ENCODE measurements at places on chromosomes 7 and 10.

- DNase-seq = no peak
Observed at GRCh38 chr10:91907914-91908336, 1.4 kb downstream of the FGFBP3 start.

DNA sequence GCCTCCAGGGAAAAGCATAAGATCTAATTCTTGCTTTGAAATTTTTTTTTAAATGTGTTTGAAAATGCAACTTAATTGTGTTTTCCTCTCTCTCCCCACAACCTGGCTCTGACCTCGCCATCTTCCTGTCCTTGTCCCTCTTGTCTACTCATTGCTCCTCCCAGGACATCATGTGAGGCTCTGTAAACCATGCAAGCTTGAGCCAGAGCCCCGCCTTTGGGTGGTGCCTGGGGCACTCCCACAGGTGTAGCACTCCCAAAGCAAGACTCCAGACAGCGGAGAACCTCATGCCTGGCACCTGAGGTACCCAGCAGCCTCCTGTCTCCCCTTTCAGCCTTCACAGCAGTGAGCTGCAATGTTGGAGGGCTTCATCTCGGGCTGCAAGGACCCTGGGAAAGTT lies 9.8 kb upstream of the CDHR1 start:
- DNase-seq = no peak

GRCh38 chr7:100888988-100889750 lies at the start of gene UFSP1:
TSS of gene UFSP1 (minus strand) at chr7:100889715. CDS start at chr7:100889271, 444 bp downstream.
- no peak for DNase-seq

DNA sequence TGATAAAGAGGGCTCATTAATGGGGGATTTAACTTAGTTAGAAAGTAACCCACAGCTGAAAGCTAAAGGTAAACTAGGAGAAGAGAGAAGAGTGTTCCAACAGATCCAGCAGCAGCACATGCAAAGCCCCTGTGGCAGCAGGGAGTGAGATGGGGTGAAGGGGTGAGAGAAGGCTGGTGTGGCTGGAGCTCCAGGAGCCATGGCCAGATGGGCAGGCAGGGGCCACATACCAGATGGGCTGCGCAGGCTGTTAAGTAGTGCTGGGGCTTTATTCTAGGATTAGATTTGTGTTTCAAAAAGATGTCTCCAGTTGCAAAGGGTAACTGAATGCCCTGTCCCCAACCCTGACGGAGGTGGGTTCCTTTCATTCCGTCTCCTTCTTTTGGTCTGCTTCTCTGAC lies 33.2 kb downstream of the HIF1AN start:
- no peak for DNase-seq

DNA sequence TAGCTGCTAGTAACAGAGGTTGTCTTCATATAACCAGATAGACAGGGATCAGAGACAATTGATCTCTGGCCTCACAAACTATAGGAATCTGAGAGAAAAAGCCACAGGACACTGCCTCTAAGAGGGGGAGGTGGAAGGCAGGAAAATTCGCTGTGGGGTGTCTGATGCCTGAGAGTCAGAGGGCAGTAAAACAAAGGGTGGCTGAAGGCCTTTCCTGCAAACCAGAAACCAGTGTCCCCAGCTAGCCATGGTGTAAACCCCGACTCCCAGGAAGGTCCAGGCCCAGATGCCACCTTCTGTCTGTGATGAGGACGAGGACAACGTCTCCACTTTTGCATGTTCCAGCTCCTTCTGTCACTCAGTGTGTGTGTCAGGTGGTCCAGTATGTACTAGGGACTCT lies 215.1 kb downstream of the ADARB2 start:
- DNase-seq = no peak

DNA sequence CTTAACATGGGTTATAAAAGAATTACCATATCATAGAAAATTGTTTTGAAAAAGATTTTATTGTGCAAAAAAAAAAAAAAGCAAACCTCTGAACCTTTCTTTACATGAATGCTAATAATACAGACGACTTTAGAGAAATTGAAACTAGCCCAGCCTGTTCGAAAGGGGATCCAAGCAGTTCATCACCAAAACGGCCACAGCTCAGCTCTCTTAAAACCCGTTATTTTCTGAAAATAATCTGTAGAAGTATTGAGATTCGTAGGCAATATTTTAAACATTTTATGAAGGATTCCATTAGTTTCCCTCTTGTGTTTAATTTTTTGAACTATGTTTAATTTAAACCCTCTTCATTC lies 9.9 kb upstream of the GSAP start:
- DNase-seq = no peak

GRCh38 chr10:1347962-1348772 lies 292.0 kb downstream of the WDR37 start:
- no peak for DNase-seq

DNA sequence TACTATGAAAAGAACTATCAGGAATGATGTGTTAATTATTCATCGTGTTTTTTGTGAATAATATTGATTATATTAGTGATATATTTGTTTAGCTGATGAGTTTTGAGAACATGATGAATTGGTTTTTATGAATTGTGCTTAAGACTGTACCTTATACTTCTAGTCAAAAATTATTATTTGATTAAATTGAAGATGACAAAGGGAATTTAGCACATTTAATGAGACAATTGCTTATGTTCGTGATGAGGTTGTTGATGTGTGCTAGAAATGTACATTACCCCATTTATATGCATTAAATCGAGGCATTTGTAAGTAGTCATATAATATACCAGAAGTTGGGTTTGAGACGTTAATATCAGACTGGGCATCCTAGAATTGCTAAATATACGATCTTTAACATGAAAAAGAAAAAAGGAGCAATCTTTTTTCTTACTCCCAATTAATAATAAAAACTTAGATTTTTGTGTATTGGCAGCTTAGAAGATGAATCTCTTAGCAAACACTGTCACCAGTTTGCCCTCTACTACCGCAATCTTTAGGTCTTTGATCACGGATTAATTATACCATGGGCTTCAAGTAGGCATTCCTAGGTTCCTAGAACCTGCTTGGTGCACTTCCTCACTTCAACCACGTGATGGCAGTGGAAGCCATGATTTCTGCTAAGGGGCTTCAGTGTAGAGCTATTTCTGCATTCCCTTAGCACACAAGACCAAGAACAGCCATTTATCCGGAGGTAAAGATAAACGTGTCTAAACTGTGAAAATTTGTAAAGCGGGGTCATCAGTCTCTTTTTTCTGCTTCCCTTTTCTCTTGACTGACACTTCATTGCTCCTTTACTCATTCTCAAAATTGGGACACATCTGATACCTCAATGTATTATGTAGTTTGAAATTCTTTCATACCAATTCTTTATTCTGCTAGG lies 1.6 kb downstream of the KLHDC10 start:
- peak; percentile 31 for DNase-seq

DNA sequence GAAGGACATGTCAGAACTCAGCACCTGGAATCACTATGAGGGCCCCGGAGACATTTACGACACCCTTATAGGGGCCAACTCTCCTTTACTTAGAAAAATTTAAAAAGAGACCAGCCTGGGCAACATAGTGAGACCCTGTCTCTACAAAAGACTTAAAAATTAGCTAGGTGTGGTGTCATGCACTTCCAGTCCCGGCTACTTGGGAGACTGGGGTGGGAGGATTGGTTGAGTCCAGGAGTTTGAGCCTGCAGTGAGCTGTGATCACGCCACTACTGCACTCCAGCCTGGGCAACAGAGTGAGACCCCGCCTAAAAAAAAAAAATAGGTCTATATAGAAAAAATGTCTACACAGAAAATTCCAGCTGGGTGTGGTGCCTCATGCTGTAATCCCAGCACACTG lies 7.5 kb upstream of the CYTH3 start:
- no peak for DNase-seq

- DNase-seq = no peak
Observed at GRCh38 chr7:15885678-15886077, 199.2 kb upstream of the MEOX2 start.

GRCh38 chr7:47907981-47908616 lies 40.2 kb downstream of the PKD1L1 start:
- no peak for DNase-seq

DNA sequence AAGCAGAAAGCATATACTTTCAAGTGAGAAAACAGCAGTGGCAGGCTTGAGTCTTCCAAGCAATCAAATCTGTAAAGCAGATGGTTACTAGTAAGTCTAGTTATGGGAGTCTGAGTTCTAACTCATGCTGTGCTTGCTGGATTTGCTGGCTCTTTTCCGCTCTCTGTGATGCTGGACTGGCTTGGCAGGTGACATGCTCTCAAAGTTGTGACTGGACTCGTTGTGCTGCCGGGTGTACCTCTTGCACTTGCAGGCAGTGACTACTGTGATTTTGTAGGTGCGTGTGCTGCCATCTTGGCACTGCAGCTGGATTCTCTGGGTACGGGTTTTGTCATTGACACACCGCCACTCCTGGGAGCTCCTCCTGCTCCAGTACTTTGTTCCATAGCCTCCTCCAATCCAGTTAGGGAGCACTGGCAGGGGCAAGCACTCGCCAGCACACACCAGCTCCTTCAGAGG lies 3.1 kb downstream of the SOSTDC1 start:
- no peak for DNase-seq

- DNase-seq = no peak
Observed at GRCh38 chr10:61633665-61634064, 29.1 kb upstream of the CABCOCO1 start.

GRCh38 chr10:93357680-93358079 lies 124.5 kb downstream of the MYOF start:
- no peak for DNase-seq

GRCh38 chr7:116731445-116732335 lies 59.7 kb downstream of the MET start:
- DNase-seq = no peak

GRCh38 chr7:105675934-105676371 lies 94.7 kb upstream of the EFCAB10 start:
- peak; percentile 62 for DNase-seq

GRCh38 chr7:158013085-158013668 lies 574.4 kb downstream of the PTPRN2 start:
- no peak for DNase-seq

DNA sequence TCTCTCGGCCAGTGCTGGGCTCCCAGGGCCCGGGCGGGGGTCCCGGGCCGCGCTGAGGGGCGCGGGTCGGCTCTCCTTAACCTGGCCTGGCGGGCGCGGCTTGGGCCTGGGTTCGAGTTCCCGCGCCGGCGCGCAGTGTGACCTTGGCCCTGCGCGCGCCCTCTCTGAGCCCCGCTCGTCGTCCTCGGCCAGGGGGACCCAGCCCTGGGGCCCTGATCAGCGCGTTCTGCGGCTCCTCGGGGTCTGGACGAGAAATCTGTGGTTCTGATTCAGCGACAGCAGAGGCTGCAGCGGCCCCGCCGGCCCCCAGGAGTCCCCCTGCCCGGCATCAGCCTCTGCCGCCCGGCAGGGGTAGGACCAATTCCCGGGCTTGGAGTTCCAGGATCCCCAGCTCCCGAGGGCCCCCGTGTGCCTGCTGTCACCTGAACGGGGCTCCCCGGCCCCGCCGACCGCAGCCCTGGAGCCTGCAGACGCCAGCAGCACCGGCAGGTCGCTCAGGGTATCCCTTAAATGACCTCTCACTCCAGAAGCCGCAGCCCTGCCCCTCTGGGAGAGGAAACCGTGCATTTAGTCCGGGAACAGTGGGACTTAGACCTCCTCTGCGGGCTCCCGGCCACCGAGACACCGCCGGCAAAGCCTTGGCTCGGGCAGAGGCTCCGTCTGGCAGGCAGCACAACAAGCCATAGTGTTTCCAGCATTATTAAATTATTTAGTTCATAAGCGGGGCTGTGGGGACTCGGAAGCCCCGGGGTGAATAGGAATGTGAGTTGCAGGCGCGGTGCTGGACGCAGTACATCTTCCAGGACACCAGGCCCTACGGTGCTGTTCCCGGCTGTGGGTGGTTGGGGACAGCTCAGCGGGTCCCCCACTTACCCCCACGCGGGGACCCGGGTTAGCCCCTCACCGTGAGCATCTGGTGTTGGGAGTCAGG lies 572 bp downstream of the CHST12 start:
- DNase-seq = peak; percentile 27

DNA sequence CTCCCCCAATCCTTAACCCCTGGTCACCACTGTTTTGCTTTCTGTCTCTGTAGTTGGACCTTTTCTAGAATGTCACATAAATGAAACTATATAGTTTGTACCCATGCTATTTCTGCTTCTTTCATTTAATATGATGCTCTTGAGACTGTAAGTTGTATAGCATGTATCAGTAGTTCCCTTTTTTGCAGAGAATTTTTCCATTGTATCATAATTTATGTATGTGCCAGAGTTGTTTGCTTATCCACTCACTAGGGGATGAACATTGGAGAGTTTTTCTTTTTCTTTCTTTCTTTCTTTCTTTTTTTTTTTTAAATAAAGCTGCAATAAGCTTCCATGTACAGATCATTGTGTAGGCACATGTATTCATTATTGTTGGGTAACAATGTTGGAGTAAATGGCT lies 544.8 kb downstream of the CNTNAP2 start:
- DNase-seq = no peak

DNA sequence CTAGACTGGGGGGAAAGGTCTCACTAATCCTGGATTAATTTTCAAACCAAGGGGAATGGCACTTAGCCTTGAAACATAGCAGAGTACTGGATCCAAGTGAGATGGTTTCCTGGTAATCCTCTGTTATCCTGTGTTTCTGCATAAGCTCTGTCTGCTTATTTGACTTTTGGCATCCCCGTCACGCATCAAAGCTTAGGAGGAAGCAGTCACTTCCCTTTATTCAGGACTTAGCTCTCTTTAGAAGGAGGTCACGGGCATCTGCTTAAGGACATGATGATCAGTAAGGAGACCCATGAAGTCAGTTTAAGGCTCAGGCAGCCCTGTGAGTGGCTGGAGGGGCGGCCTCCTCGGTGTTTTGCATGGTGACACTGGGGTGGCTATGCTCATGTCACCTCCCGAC lies 30.0 kb downstream of the TSPAN15 start:
- no peak for DNase-seq

DNA sequence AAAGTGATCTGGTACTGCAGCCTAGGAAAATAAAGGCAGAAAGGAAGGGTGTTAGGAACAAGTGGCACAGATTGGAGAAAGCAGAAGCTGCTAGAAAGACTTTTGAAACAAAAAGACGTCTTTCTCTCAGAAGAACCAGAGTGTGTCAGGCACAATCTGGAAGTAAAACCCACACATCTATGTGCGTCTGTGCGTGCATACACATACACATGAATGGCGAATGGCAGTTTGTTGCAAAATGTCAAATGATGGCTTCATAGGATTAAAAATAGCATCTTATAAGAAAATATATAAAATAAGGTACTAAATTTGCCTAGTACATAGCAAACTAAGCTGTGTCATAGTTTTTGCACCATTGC lies 246.3 kb downstream of the CDK14 start:
- no peak for DNase-seq

DNA sequence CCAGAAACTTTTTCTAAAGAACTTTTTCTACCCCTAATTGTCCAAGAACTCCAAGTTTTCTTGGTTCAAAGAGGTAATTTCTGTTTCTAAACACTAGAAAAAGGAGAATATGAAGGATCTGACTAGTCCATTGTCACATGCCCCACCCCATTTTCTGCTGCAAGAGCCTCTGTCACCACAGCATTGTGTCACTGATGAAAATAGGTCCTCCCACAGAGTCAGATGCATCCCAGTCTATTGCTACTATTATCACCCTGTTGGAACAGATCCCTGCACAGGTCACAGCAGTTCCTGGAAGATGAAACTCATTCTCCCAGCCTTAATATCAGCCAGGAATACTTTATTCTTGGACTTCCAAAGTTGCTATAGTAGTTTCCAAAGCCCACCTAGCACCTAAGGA lies 7.5 kb upstream of the CFTR start:
- DNase-seq = no peak

- DNase-seq = no peak
Observed at GRCh38 chr7:90701021-90701420, 104.9 kb downstream of the CDK14 start.
